Activated T-helper 1 cell treated with anti-CD3 and anti-CD28 coated beads, Interleukin-12 subunit alpha, Interleukin-12 subunit beta, Interleukin-2, Interleukin-4 antibody, amounts not matched to agents 30 ng/mL and 10 ng/mL and 1 ng/mL, durations not matched to agents 14 hours and 24 hours and 36 hours (primary cell): ENCODE measurements at places on chromosomes 11 and 22. TPM values are rescaled to one million over a fixed set of nuclear protein-coding genes. Genes with fewer than 3 reads are reported as not detected.

GRCh38 chr11:63404161-63404935 is 34.8 kb downstream of the SLC22A9 start:
- H3K27me3 ChIP-seq, result peaks cover 19% of the 10 kb centered on the region
- H3K4me1 ChIP-seq, result no peaks in the 10 kb centered on the region
- no peak overlapping the region for H3K27ac ChIP-seq
- no peak for DNase-seq
- no peaks in the 10 kb centered on the region for H3K36me3 ChIP-seq

CRYBB1 gene
- not detected in 2 replicates for total RNA-seq

GRCh38 chr22:20573833-20574615 is 66.6 kb downstream of the MED15 start:
- peaks cover 32% of the 10 kb centered on the region for H3K4me1 ChIP-seq
- DNase-seq, result no peak
- no peak overlapping the region for H3K27ac ChIP-seq
- no peaks in the 10 kb centered on the region for H3K27me3 ChIP-seq
- H3K36me3 ChIP-seq, result peaks cover 36% of the 10 kb centered on the region

DNA sequence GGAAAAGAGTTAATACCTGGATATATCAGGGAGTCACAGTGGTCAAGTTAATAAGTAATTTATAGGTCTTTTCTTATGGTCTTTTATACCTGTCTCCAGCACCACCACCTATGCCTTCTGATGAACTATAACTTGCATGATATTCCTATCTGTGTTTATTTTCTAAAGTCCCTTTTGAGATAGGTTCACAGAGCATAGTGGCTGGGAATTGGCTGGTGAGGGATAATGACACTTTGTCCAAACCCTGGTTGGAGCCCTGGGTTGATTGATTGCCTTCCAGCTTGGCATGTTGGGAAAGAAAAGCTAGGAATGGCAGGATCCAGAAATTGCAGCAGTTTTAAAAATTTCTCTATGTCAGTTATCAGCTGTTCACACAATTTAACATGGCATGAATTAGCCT is 23.2 kb downstream of the HIPK3 start:
- DNase-seq, result no peak
- no peaks in the 10 kb centered on the region for H3K27me3 ChIP-seq
- no peak overlapping the region for H3K27ac ChIP-seq
- H3K4me1 ChIP-seq, result peaks cover 5% of the 10 kb centered on the region
- no peak overlapping the region for H3K4me3 ChIP-seq

DNA sequence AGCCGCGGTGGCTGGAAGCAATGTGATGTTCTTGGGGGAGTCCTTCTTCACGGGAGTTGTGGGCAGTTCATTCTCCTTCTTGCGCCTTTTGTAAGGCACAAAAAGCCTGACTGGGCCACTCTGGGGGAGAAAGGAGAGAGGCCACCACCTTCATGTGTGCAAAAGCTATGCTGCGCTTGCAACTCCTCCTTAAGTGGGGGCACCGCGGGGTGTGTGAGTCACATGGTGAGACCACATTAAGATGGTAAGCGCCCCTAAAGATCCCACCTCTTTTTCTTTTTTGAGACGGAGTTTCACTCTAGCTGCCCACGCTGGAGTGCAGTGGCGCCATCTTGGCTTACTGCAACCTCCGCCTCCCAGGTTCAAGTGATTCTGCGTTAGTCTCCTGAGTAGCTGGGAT is 14.1 kb downstream of the DEAF1 start:
- DNase-seq, result no peak
- H3K4me1 ChIP-seq, result no peaks in the 10 kb centered on the region
- H3K36me3 ChIP-seq, result peaks cover 39% of the 10 kb centered on the region
- no peaks in the 10 kb centered on the region for H3K27me3 ChIP-seq

SMIM35 gene
- 0.10 and 0.16 TPM in 2 replicates for total RNA-seq

SLC25A45 gene
- total RNA-seq, result 15.3 and 19.4 TPM in 2 replicates

DNA sequence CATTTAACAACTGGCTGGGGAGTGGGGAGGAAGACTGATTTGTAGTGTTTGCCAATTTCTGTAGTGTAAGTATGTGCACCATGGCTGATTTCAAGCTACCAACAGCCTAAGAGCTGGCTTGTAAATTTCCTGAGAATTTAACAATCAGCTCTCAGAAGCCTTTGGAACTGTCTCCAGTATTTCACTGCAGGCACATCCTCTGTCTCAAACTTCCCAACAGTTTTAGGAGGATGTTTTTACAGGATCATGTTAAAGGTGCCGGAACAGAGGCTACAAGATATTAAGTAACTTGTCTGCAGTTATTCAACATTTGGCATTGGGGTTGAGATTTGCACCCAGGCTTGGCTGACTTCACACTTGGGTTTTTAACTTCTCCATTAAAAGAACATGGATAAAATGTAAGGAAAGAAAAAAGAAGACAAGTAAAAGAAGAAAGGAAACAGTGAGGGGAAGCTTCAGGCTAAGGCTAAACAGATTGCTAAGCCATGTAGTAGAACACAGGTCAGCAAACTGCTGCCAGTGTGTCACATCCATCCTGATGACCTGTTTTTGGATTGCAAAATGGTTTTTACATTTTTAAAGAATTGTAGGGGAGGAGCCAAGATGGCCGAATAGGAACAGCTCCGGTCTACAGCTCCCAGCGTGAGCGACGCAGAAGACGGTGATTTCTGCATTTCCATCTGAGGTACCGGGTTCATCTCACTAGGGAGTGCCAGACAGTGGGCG is 204.8 kb upstream of the SESN3 start:
- H3K27ac ChIP-seq, result peak overlapping the region; percentile 62
- peak overlapping the region; percentile 53 for H3K4me3 ChIP-seq
- H3K4me1 ChIP-seq, result peaks cover 25% of the 10 kb centered on the region
- no peak for DNase-seq
- H3K36me3 ChIP-seq, result peaks cover 6% of the 10 kb centered on the region

GRCh38 chr11:128195756-128196155 is 391.6 kb downstream of the ETS1 start:
- peaks cover 2% of the 10 kb centered on the region for H3K27me3 ChIP-seq
- H3K27ac ChIP-seq, result peak overlapping the region; percentile 53
- no peak for DNase-seq
- H3K4me3 ChIP-seq, result no peak overlapping the region
- H3K36me3 ChIP-seq, result no peaks in the 10 kb centered on the region
- H3K4me1 ChIP-seq, result peaks cover 42% of the 10 kb centered on the region

- H3K36me3 ChIP-seq, result peaks cover 6% of the 10 kb centered on the region
- no peak overlapping the region for H3K27ac ChIP-seq
- H3K4me1 ChIP-seq, result peaks cover 50% of the 10 kb centered on the region
- no peak overlapping the region for H3K4me3 ChIP-seq
Observed at GRCh38 chr11:129440028-129440713, 64.5 kb downstream of the BARX2 start.
